ENCODE measurements at places on chromosomes 16 and 17.

DNA sequence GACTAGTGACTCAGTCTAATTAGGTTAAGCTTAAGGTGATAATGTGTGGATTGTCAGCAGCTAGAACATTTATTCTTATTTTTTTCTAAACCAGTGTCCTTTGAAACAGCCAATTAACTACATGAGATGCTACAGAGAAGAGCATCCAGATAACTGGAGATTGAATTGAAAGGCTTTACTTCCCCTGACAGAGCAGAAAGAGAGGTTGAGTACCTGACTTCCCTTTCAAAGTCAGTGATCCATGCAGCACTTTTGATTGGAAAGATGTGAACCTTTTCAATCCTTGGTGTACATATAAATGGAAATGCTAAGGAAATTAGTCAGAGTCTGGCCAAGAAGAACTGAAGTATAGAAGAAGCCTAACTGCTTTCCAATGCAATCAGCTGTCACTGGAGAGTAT lies 653.8 kb downstream of the CDH8 start:
- DNase-seq = no peak

DNA sequence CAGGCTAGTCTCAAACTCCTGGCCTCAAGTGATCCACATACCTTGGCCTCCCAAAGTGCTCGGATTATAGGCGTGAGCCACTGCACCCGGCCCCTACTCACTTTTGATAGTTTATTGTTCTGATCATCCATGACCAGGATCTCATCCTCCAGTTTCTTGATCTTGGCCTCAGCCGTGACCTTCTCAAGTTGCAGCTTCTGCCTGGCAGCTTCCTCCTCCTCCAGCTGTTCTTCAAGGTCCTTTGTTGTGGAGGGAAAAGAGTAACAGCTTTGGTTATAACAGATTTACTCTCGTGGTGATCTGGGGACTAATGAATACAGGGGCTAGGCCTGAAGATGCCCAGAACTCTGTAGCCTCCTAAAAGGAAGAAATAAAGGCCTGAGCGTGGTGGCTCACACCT lies 89.9 kb downstream of the NDE1 start:
- DNase-seq = no peak

DNA sequence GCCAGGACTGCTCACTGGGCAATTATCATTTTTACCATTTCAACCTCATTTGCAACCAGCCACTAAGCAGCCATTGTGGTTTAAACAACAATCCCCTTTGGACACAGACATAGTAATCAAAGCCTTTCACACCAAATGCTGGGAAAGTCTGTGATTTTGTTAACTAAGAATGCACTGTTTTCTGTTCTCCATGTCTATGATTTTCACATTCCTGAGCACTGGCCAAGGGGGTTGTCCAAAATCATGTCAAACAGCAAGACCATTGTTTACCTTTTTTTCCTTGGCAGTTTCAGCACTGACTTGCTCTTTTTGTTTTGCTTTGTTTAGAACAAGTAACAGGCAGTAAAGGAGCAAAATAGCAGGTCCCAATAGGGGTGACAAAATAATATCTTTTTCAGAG lies 106.3 kb upstream of the SIAH1 start:
- no peak for DNase-seq

- no peak for DNase-seq
Observed at GRCh38 chr16:46833460-46833800, 2.5 kb upstream of the C16orf87 start.

DNA sequence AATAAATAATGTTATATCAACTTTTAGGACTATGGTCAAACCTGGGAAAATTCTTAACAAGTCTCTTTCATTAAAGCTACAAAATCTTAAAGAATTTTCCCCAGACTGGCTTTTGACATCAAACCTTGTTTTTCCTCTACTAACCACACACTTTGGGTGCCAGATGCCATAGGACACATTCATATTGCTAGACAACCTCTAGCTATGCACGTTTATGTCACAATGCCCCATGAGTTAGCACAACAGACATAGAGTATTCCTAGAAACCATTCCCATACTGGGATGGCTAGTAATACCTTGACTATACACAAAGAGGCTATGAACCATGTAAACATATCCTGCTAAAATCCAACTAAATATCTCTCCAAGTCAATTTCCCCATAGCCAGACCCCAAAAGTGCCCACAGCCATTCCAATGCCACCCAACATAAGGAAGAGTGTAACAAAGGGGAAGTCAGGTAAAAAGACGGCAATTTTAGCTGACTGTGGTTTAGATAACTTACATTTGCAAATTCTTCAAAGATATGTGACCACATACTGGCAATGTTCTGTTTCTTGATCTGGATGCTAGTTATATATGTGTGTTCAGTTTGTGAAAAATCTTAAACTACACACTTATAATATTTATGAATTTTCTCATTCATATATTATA lies 23.4 kb downstream of the SMURF2 start:
- DNase-seq = no peak
